ENCODE measurements at places on chromosomes 2 and 18.

DNA sequence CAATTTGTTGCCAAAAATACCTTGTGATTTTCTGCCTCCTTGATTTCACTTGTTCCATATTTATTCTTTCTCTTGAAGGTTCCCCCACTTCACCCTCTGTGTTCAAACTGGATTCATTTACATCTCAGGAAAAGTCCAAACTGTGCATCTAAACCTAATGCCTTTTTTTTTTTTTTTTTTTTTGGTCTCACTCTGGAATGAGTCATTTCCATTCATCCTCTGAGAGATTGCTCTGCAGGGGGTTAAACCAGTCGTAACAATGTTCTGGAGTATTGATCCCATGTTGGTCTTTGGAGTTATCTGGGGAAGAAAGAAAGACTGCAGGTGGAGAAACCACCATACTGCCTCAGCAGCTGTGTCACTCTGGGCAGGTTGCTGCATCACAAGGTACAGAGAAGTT lies 119.7 kb downstream of the TACR1 start:
- no peak for DNase-seq

- no peak for DNase-seq
Observed at GRCh38 chr2:186746584-186746983, 52.7 kb downstream of the FAM171B start.

GRCh38 chr2:121502781-121503180 lies 27.9 kb upstream of the RNU4ATAC start:
- DNase-seq = peak; percentile 59

DNA sequence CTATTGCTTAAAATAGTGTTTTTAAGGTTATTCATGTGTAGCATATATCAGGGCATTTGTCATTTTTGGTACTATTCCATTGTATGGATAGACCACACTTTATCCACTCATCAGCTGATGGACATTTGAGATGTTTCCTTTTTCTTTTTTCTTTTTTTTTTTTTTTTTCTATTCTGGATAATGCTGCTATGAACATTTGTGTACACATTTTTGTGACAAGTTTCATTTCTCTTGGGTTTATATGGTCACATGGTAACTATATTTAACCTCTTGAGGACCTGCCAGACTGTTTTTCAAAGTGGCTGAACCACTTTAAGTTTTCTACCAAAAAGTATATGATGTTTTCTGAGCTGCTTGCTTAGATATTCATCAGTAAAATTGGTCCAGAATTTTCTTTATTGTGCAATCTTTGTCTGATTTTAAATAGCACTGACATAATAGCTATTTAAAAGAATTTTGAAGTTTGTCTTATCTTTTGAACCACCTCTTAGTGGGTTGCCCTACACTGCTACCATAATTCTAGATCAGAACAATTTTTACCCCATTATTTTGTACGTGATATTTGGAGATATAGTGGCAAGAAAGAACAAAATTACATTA lies 219.4 kb upstream of the SIX3 start:
- DNase-seq = no peak

DNA sequence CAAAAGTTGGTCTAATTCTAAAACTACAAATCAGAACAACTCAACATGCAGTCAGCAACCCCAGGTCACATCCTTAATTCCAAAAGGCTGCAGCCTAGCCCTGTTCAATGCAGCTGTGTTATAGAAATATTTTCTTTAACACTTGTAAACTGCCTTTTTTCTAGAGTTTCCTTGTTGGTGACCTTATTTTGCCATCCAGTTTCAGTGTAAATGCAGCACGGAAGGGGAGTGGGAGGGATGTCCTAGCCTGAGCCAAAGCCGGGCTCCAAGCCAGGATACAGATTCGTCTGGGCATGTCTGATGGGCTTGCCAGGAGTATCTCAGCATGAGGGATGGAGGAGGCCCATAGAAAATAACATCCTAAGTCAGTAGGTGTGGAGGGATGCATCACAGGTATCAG lies 17.7 kb upstream of the SP3 start:
- no peak for DNase-seq

GRCh38 chr2:47437287-47437686 lies 34.3 kb downstream of the MSH2 start:
- peak; percentile 42 for DNase-seq

DNA sequence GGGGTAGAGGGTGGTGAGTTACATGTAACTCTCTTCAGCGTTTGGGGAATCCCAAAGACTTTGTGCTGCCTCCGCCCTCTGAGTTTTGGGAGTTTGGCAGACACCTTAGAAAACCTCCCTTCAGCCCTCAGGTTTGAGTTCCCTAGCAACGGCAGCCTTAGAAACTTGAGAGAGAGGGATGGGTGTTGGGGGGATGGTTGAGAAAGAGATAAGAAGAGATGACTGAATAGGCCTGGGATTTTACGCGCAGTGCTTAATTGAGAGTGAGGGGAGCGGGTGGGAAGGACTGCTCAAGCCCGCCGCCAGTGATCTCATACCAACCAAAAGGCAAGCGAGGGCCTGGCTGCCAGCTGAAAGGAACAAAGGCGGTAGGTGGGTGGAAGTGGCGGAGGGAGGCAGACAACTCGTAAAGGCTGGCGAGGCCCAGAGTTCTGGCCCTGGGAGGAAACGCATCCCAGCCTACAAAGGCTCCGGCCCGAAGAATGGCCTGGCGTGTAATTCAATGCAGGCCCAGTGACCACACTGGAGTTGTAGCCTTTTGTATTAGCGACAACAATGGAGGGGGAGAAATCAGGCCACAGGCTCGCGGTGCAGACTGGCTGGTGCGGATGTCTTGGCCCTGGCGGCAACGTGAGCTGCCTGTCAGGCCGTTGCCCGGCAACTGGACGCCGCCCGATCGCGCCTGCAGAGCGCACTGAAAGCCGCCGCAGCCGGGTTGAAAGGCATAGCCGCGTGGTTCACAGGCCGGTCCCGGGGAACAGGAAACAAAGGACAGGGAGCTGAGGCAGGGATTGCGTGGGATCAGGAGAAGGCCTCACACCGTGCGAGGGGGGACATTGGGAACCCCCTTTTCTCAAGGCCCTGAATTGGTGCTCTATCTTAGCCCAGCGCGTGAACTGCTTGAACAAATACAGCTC lies 39.9 kb upstream of the DARS1 start:
- no peak for DNase-seq

DNA sequence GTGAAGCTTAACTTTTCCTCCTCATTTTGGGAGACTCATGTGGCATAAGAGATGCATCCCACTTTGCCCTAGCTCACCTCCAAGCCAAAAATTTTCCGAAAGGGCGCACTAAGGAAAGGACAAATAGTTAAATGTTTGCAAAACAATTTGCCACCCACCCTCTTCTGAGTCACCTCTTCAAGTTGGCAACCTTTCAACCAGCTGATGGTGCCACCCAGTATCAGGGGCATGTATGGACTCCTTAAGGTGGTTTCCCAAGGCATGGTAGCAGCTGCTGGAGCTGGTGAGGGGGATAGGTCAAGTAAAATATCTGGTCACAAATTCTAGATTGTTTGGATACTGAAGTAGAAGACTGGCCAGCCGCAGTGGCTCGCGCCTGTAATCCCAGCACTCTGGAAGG lies 17.2 kb upstream of the ITGAV start:
- DNase-seq = peak; percentile 70

DNA sequence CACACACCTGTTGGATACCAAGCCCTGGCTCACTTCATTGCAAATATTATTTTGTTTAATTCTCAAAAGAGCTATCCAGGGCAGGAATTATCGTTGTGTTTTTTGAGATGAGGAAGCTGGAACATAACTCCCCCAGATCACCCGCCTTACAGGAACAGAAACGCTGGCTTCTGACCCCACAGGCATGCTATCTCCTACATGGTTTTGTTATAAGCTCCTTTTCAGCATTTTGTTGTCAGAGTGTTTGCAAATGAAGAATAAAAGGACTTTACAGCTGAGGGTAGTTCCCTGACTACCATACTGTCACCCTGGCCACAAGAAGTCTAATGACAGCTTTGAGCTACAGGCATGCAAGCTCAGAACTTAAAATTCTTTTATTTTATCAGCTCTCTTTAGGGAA lies 62.0 kb upstream of the MRPS9 start:
- no peak for DNase-seq

GRCh38 chr2:236825989-236826510 lies 256.4 kb downstream of the ACKR3 start:
- no peak for DNase-seq

GRCh38 chr2:113777371-113777770 lies 20.9 kb upstream of the SLC35F5 start:
- no peak for DNase-seq

DNA sequence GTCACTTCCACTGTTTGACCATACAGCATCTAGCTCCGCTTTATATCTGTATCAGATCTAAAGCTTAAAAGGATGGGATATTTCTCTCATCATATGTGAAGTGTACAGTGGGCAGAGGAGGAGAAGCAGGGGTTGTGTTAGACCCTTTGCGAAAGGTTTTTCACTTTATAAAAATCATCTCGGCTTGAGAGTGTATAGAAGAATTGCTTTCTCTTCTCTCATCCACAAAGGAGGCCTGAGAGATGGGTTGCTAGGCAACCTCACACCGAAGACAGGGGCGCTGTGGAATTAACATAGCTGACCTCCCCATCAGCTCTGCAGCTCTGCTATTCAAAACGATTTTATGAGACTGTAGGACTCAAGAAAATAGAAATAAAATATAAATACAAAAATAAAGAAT lies 70.2 kb upstream of the GALNT3 start:
- DNase-seq = no peak

GRCh38 chr2:127228102-127228501 lies 8.0 kb upstream of the CYP27C1 start:
- peak; percentile 60 for DNase-seq

GRCh38 chr2:10454505-10454904 lies 6.4 kb upstream of the ODC1 start:
- no peak for DNase-seq

GRCh38 chr18:53644799-53645471 lies 579.5 kb downstream of the MBD2 start:
- DNase-seq = no peak

- no peak for DNase-seq
Observed at GRCh38 chr18:54713386-54713785, 114.9 kb upstream of the RAB27B start.

GRCh38 chr2:153940511-153940910 lies 68.8 kb downstream of the GALNT13 start:
- DNase-seq = peak; percentile 2
